ENCODE measurements at places on chromosomes 6 and 20. TPM values are rescaled to one million over a fixed set of nuclear protein-coding genes. Genes with fewer than 3 reads are reported as not detected.

The NCOA6 gene
- 19.2 TPM for total RNA-seq

The KHDC1 gene
- 0.98 TPM for total RNA-seq

The DDO gene
- total RNA-seq, result not detected

DNA sequence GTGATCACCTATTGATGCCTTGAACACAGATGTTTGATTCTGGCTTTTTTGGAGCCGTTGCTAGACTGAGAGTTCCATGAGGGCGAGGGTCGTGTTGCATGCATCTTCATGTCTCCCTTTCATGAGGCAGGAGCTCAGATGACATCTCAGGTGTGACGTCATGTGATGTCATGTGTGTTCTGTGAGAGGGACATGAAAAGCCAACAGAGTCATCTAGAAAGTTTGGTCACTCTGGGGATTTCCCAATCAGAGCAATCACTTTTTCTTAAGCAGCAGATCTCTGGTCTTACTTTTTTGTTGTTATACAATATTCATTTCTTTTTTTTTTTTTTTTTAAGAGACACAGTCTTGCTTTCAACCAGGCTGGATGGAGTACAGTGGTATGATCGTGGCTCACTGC is 411.8 kb downstream of the PREX1 start:
- no peaks in the 10 kb centered on the region for H3K27me3 ChIP-seq
- H3K4me3 ChIP-seq, result no peak overlapping the region
- H3K4me1 ChIP-seq, result peaks cover 6% of the 10 kb centered on the region
- no peaks in the 10 kb centered on the region for H3K36me3 ChIP-seq
- no peak overlapping the region for H3K27ac ChIP-seq

- no peak overlapping the region for H3K27ac ChIP-seq
- no peak for DNase-seq
- no peaks in the 10 kb centered on the region for H3K27me3 ChIP-seq
- no peak overlapping the region for H3K4me3 ChIP-seq
- H3K4me1 ChIP-seq, result no peaks in the 10 kb centered on the region
Measured at GRCh38 chr6:102355578-102355977, 962.1 kb downstream of the GRIK2 start.

DNA sequence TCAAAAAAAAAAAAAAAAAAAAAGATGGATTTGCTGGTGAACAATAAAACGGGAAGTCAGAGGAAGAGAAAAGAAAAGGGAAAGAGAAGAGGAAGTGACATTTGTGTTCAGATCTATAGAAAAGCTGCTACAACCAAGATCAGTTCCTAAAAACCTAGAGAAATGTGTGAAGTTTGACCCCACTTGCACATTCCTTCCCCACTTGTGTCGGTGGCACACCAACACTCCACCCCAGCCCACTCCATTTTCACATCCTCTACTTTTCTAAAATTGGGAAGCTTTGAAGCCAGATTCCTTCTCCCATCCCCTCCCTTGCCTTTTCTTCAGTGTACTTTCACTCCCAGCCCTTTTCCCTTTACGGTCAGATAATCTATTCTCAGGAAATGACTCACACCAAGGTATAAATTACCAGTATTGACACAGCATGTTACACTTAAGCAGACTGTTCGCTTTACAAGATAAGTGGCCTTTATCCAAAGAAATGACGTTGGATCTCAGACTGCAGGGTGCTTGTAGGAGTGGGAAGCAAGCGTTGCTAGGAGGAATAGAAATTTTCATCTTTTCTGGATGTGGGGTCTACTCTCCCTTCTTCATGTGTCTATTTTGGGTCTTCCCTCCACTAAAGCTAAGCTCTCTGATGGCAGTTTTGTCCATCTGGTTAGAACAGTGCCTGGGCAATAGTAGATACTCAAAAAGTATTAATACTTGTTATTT is 92.5 kb upstream of the ADGRF1 start:
- H3K4me1 ChIP-seq, result no peaks in the 10 kb centered on the region
- no peak for DNase-seq
- H3K4me3 ChIP-seq, result no peak overlapping the region
- no peaks in the 10 kb centered on the region for H3K36me3 ChIP-seq

DNA sequence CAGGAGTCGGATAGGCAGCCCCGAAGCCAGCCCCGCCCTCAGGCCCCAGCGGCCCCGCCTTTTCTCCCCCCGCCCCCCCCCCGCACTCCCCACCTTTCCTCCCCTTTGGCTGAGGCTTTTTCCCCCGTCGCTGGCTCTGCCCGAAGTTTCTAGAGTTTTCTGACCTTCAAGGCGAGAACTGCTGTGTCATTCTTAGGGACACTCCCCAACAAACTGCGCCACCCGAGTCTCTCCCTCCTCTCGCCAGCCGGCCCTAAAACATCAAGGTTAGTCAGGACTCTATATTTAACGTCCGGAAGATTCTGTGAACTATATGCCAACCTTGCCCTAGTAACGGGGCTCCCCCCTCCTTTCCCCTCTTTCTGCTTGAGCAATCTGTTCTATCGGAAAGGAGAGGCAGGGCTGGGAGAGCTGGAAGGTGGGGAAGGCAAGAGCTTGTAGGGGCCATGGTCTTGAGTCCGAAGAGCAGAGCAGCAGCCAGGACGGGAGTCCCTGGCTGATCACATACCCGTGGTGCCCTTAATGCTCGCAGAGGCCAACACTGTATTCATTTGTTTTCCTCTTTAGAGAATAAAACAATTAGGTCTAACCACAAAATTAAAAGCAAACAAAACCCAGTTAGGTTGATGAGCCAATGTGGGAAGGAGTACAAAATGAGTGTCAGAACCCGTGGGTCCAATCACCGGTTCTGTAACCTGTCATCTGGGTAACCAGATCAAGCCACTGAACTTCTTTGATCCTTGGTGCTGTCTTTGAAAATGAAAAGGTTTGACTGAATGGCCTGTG is 5.3 kb upstream of the HSPA1B start:
- peak overlapping the region; percentile 50 for H3K4me3 ChIP-seq
- peak; percentile 97 for DNase-seq
- H3K27ac ChIP-seq, result peak overlapping the region; percentile 100
- H3K36me3 ChIP-seq, result no peaks in the 10 kb centered on the region
- no peaks in the 10 kb centered on the region for H3K27me3 ChIP-seq

All from vagina (tissue), 2 donors.